ENCODE measurements at places on chromosomes 2 and 18.

GRCh38 chr2:99970292-99970868 lies 172.0 kb downstream of the AFF3 start:
- no peak for DNase-seq

GRCh38 chr2:159114835-159115234 lies 146.4 kb downstream of the TANC1 start:
- no peak for DNase-seq

DNA sequence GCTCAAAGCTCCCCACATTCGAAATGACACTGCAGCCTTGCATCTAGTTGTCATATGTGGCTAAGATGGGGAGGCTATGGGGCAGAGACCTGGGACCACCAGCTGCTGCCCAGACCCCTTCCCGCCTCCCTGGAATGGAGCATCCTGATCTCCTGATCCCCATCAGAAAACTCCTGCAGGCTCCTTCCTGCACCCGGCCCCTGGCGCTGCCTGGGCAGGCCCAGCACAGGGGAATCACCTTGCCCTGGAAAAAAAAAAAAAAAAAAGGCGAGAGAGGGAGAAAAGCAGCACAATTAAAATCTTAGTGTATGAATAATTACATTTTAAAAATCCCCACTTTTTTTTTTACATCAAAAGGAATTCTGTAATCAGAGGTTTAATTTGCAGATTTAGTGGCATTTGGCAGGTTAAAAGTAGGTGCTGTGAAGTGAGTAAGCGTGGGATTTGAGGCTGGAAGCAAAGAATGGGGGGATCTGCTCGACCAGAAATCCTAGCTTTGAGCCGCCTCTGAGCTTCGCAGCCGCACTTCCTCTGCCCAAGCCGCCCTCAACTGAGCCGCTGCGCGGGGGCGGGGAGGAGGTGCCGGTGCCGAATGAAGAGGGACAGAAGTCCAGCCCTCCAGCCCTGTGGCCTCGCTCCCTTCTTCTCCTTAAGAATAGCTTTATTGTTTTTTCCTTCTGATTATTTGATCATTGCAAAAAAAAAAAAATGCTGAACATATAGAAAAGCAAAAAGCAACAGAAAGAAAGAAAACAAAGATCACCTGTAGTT lies 30.0 kb downstream of the THNSL2 start:
- no peak for DNase-seq

DNA sequence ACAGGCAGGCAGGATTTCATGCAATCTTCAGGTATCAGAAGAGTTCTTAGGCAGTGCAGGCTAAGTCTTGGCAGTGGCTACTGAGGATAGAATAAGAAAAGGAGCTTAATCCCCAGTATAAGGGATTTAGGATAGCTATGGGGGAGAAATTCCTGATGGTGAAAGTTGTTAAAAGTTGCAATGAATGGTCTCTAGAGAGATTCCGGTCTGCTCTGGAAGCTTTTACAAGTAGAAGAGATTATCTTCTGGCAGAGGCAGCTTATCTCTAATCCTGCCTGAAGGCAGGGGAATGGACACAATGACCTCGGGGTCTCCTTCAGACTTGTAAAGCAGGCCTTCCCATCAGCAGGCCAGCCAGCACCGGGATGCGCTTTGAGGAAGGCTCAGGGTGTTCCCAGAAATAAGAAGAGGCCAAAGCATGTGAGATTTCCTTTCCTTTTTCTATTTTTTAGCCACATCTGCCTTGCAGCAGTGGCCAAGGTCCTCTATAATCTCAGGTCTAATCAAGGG lies 253.9 kb upstream of the KLHL29 start:
- no peak for DNase-seq

GRCh38 chr2:134897932-134898331 lies 20.7 kb upstream of the CCNT2 start:
- DNase-seq = no peak

GRCh38 chr18:74242438-74243096 lies 49.2 kb downstream of the CYB5A start:
- no peak for DNase-seq

DNA sequence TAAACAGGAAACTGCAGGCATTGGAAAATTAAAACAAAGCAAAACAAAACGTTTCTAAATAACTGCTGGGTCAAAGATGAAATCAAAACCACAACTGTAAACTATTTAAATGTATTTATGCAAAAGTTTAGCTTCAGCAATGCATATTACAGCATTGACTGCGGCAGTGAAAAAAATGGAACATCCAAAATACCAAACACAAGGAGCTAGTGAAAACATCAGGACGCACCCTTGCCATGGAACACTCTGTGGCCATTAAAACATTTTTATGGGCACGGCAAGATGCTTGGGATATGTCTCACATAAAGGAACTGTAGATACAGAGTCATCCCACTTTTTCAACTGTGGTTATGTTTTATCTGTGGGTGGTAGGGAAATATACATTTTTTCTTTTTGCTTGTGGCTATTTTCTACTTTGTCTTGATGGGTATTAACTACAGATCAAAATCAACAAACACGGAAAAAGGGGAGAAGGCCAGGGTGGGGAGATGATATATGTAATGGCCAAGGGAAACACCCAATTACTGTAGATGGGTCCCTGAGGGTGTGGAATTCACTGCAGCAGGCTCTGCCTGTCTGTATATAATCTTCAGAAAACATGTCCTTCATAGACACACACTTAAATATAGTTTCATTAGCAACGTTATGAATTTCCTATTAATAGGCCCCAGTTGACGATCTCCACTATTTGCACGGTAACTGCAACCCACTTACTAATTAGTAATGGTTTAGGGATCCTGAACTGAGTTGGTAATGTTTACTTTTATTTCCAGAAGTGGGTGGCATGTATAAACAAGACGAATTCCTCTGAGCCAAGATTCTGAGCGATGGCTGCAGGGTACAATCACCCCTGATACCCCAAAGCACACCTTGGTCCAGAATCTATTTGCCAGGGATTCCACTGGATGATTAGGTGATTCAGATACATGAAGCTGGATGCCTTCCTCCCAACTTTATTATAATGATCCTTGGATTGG lies 110.5 kb downstream of the ACKR3 start:
- no peak for DNase-seq

GRCh38 chr2:147456779-147457178 lies 388.1 kb upstream of the ACVR2A start:
- DNase-seq = no peak

DNA sequence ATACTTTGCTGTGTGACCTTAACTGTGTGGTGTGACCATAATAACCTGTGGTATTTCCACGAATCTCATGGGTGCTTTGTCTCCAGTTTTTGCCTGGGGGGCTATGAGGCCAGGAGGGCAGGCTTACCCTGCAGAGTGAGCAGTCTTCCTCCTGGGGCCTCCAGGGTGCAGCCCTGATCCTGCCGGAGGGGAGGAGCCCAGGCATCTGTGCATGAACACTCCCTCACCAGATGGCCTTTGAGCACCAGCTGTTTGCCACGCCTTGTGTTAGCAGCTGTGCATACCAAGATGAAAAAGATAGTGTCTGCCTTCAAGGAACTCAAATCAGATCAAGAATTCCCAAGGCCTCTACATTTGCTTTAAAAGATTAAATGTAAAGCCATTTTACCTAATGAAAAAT lies 75.0 kb upstream of the RBM44 start:
- DNase-seq = peak; percentile 6

DNA sequence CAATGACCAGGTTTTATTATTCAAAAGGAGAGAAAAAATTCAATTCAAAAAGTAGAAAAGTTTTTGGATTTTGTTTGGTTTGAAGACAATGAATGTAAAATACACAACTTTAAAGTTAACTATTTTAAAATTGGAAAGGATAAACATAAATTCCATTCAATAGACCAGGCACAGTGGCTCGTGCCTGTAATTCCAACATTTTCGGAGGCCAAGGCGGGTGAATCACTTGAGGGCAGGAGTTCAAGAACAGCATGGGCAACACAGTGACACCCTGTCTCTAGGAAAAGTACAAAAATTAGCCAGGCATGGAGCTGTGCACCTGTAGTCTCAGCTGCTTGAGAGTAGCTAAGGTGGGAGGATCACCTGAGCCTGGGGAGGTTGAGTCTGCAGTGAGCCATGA lies 54.7 kb downstream of the SCN9A start:
- no peak for DNase-seq

- no peak for DNase-seq
Measured at GRCh38 chr2:201735486-201735885, 37.0 kb upstream of the MPP4 start.

DNA sequence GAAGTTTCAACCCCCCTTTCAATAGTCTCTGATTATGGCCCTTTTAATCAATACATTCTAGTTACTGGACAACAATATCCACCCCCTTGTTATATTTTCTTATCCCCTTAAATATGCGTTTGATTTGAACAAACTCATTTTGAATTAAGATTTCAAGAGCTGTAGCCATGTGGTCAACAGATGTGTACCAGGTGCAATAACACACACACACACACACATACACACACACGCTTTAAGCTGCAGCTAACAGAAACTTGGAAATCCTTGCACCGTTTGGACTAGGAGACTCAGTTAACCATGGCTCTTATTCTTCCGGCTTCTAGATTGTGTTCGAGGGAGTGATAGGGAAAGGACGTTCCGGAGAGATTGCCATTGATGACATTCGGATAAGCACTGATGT lies 82.8 kb downstream of the NRP2 start:
- no peak for DNase-seq

DNA sequence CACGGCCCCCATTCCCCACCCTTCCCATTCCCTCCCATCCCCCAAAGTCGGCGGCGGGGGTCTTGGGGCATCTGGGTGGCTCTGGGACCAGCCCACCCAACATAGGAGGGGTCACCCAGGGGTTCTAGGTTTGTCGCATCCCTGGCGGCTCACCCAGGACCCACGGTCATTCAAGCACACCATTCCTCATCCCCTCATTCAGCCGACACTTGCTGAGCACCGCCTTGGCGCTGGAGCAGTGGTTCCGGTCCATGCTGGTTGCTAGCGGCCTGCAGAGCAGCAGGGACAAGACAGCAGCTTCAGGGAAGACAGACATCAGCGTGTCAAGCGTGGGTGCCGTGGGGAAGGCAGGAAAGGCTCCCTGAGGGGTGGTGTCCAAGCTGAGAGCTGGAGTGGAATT lies 50.5 kb upstream of the OTOS start:
- no peak for DNase-seq

DNA sequence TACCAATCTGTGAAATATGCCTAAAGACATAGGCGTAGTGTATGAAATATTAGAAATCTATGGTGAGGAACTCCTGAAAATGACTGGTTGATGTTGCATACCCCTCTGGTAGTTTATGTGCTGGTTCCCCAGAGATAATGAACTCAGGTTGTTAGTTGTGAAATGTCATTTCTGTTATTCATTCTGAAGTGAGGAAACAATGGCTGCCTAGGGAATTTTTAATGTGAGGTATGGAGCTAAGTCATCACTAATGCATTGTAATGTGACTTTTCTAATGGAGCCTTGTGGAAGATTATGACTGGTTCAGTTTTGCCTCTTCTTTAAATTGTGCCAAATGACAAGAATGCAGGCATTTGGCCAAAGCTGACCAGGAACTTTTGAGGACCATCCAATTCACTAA lies 61.6 kb upstream of the RAB27B start:
- no peak for DNase-seq

DNA sequence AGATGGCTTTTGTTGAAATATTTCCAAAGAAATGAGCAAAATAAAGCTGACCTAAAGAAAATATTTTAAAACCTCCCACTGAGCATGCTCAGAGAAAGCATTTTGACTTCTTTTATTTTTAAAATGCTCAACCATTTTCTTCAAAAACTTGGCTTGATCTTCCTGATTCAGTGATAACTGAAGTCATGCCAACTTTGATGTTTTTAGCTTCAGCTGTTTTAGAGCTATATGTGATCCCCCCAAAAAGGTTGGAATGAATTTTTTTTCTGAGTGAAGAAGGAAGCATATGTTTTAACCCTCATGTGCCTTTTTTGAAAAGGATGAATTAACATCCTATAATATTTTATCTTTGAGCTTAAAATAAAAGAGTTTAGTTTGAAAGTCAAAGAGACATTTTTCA lies 612.0 kb downstream of the ARHGAP15 start:
- no peak for DNase-seq

GRCh38 chr2:188571543-188572303 lies 280.0 kb downstream of the GULP1 start:
- DNase-seq = no peak

- no peak for DNase-seq
Measured at GRCh38 chr18:10139783-10140410, 226.1 kb downstream of the VAPA start.

- DNase-seq = no peak
Measured at GRCh38 chr2:21381421-21381820, 257.7 kb downstream of the TDRD15 start.

- DNase-seq = no peak
Measured at GRCh38 chr2:146324951-146325350, 1519.9 kb upstream of the ACVR2A start.

DNA sequence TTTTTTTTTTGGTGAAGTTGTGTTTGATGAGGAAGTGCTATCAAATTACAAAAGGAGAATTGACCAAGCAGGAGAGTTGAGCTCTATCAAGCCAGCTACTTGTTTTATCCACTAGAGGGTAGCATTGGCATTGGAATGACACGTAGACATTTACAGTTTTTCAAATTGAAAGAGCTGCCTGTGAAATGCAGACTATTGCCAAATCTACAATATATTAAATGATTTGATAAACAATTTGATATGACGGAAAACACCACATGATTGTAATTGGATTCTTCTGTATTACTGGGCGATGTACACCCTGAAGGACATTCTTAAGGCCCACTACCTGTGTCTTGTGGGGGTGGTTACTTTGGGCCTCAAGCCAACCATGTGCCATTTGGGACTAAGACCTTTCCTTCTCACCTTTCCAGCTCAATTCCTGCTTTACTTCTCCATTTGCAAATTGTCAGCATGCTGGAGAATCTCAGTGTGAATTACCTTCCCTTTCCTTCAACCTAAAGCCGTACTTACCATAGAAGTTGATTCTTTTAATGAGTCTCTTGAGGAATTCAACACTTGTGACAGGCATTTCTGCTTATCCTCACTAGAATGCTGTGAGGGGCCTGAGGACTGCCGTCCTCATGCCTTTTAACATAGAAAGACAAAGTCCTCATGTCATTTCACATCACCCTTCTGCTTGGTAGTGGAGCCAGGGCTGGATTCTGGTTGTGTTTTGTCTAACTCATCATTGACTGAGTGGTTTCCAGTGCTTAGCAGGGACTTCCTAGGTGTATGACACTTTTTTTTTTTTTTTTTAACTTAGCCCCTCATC lies 134.8 kb upstream of the THUMPD2 start:
- DNase-seq = peak; percentile 42

DNA sequence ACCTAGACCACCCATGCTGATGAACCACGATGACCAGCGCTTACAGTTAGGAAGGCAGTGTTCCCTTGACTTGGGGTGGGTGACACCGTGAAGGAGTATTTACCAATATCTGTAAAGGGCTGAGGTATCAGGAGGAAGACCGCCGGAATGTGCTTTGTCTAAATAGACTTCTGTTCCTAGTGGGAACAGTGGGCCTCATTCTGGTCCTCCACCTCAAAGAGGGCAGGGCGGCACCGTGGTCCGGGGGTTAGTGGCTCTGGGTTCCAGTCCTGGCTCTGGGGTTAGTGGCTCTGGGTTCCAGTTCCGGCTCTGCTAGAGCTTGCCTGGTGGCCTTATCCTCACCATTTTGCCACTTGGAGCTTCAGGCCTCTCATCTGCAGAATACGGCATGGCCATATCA lies 91.6 kb upstream of the SMAD2 start:
- no peak for DNase-seq

- DNase-seq = no peak
Measured at GRCh38 chr2:86344404-86344803, 7.0 kb upstream of the REEP1 start.

- DNase-seq = no peak
Measured at GRCh38 chr2:227324642-227324994, 433 bp upstream of the MFF start.
